H4 (cell line): ENCODE measurements at places on chromosomes 12 and 14. TPM values are rescaled to one million over a fixed set of nuclear protein-coding genes. Genes with fewer than 3 reads are reported as not detected.

Gene TMEM63C
- total RNA-seq: 0.77 and 1.3 TPM in 2 replicates

Gene CIT
- total RNA-seq: 7.7 and 16.9 TPM in 2 replicates

Gene ETNK1
- total RNA-seq: 17.4 and 19.9 TPM in 2 replicates

Gene FAR2
- 3.2 and 3.3 TPM in 2 replicates for total RNA-seq

Gene AQP6
- total RNA-seq: 0.10 TPM in 1 of 2 replicates, not detected in the other

Gene PRIMA1
- 0.04 TPM in 2 replicates for total RNA-seq

Gene PPP1R1A
- 0.21 TPM in 1 of 2 replicates, not detected in the other for total RNA-seq

Gene NOVA1
- 2.2 and 7.2 TPM in 2 replicates for total RNA-seq

DNA sequence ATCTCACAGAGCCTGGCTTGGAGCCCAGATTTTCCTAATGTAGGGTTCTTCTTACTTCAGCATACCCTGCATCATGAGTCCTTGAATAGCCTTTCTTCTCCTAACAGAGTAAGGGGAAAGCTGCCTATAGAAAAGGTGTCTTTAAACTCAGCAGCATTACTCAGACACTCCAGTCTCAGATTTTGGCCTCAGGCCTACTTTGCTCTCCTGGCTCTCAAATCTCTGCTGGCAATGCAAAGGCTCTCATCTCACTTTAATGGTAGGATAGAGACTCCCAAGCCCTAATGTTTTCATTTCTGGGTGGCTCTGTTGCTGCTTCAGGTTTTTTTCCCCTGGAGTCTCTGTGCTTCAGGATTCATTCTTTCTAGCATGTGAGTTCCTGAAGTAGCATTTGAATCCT, 9.1 kb upstream of the NKX2-8 start:
- DNase-seq: no peak

DNA sequence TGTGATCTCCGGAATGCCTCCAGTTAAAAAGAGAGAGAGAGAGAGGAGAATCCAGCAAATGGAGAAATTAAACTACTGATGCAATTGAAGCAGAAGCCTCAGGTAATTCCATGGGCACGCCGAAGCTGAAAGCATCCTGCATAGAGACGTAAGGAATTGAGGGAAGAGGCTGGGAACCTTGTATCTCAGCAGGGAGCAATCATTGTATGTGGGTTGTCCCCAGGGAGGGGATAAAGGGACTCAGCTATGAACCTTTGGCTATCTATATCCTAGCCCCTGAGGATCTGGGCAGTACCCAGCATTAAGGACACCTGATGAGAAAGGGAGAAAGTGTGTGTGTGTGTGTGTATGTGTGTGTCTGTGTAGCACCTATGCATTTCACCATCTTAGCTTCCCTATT, 95.8 kb upstream of the ATXN7L3B start:
- no peak for DNase-seq

- DNase-seq: peak; percentile 57
These were observed 137.4 kb downstream of the ANO2 start for GRCh38 chr12:5807514-5808219.

DNA sequence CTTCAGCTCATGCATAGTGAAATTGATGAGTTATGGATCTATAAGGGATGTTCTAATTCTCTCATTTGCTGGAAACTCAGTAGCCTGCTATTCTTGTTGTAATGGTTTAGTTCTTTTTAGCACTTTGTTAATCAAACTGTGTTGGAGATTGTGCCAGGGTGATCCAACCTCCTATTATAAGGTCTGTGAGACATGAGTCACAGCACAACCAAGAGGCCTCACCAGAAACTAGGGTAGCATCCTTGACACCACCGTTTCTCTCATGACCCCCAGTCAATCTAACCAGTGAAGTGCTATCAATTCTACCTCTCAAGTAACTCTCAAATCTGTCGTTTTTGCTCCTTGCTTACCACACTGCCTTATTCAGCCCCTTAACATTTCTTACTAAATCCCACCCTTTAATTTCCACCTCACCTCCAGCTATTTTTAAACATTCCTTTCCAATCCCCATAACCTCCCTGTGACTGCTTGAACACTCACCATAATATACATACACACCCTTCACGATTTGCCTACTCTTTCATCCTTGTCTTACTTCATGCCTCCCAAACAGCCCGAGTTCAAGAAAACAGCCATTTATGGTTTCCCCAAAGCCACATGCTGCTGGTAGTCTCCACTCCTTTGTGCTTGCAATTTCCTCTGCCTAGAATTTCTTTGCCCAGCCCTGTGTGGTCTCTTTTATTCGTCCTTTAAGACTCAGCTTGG, 53.9 kb upstream of the NUDT4 start:
- no peak for DNase-seq

DNA sequence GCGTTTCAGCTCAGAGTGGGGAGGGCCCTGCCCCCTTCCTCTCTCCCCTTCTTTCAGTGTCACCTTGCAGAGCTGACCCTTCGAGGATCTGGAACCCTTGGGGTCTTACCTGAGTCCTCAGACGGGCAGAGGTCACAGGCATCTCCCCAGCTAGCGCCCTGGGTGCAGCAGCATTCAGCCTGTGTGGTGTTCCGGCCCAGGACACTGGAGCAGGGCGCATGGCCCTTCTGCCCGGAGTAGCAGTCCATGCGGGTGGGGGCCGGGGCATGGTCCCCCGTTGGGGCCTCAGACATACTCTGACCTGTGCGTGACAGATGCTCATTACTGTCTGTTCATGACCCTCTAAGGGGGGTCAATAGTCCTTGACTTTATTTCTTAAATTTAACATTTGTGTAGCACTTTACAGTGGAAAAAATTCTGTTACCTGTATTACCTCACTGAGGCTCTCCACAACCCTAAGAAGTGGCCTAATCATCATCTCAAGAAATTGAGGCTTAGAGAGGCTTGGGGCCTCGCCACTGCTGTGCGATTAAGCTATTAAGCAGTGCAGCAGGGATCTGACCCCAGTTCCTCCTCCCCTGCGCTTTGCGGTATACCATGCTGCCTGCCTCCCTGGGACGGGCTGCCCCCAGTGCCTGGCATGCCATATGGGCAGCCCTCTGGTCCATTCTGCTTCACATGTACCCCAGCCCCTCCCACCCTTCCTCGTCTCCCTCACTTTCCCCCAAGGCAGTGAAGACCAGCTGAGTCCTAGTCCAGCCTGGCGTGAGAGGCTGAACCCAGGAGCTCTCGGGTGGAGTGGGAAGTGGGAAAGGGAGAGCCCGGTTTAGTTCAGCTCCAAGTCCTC, 11.5 kb downstream of the ISCA2 start:
- no peak for DNase-seq

DNA sequence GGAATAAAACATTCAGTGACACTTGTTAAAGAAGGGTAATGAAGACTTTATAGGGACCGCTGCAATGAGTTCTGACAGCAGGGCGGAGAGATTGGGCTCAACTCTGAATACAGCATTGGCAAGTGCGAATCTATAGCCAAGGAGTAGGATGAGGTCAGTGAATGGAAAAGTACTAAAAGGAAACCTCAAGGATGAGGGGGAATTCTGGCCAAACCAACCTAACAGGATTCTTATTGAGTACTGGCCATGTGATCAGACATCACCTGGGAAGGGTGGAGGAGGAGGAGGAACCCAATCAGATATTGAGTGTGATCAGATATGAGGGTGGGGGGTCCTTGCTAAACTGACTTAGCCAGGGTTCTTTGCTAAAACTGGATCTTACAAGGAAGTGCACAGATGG, 31.0 kb downstream of the DRAM1 start:
- DNase-seq: no peak

DNA sequence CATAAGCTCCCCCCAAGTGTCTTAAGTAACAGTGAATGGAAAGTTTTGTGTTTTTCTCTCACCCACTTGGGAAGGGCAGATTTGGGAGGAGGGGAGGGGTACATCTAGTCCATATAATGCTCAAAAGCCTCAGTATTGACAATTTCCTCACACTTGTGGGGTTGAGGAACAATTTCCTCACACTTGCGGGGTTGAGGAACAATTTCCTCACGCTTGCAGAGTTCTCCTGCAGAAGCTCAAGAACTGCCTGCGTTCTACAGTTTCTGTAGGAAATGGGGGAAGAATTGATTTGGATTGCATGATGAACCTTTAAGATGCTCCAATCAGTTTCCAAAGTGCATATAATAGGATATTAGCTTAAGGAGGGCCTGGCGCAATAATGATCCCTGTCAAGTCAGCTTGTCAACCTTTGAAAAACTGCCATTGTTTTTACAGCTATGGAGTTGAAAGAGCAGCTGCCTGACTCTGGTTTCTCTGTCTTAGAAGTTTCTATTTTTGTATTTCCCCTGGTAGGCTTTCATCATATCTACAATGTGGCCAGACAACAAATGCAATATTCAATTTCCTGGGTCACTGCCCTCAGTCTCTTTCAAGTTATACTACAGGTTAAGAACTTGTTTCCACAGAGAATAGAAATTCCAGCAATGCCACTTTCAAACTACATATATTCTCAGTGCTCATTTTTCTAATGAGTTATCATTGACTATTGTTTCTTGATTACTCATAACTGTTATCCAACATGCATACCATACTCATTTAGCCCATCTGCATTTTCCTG, 66.5 kb downstream of the PLEKHG7 start:
- no peak for DNase-seq

- no peak for DNase-seq
These were observed 10.7 kb downstream of the LLPH start for GRCh38 chr12:66119870-66120241.

- no peak for DNase-seq
These were observed 127.4 kb downstream of the MGST1 start for GRCh38 chr12:16474801-16475200.

- no peak for DNase-seq
These were observed 704 bp downstream of the ATP2B1 start for GRCh38 chr12:89707703-89708564.

GRCh38 chr12:69501154-69501895, 31.1 kb downstream of the FRS2 start:
- no peak for DNase-seq

- no peak for DNase-seq
These were observed 32.1 kb downstream of the GALNT16 start for GRCh38 chr14:69291891-69292561.

DNA sequence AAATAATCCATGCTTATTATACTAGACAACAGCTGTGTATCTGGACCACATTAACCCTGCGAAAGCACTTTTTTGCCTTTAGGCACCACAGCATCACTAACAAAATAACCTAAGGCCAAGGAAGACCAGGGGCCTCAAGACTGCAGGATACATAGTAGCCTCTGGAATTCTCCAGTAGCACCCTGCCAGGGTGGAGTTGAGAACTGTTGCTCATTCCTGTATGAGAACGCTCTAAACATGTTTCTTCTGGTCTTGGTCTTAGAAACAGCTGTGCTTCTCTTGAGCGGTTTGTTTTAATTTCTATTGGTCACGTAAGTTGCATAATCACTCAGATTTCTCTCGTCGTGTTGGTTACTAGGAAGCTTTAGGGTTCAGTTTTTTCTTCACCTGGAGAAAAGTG, 7.9 kb downstream of the B4GALNT3 start:
- DNase-seq: no peak

GRCh38 chr12:114141921-114142564, 175.9 kb upstream of the RBM19 start:
- no peak for DNase-seq

DNA sequence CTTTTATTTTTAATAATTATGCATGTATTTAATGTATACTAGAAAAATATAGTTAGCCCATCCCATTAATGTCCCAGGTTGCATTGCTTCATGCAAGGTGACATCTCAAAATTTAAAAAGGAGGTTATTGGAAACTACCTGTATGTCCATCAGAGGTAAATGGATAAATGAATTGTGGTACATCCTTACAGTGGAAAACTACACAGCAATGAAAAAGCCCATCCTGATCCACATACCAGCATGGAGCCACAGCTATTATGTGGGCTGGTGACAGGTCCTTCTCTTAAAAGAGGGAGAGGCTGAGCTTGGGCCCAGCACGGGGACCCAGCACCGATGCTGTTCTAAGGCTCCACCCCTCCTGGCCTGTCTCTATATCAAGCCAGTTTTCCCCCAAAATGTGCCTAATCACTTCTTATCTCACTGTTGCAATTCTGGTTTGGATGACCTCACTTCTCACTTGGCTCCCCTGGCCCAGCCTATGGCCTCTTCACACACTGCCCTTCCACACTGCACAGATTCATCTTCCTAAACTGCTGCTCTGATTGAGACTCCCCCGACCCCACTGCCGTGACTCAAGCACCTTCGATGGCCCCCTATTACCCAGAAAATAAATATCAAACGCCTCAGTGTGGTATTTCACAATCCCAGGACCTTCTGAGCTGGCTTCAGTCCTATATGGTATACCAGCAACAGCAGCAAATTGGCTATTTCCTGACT, 97.1 kb upstream of the NCOR2 start:
- no peak for DNase-seq

- DNase-seq: no peak
These were observed 4.4 kb upstream of the NR4A1 start for GRCh38 chr12:52046859-52047258.

- no peak for DNase-seq
These were observed 254.0 kb upstream of the KRR1 start for GRCh38 chr12:75765170-75766059.

DNA sequence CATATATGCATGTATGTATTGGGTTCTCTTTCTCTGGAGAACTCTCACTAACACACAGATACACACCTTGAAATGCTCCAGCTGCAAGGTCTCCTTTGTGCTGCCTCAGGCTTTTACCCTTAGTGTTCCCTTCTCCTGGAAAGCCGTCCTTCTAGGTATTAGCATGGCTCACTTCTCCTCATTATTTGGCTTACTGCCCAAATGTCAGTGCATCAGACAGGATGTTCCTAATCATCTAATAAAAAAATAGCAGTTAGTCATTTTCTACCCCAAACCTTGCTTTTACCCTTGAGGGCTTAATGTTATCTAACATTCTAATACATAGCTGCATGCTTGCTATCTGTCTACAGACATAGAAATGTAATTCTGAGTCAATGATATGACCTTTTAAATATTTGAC, 109.0 kb upstream of the SLC16A7 start:
- DNase-seq: no peak
